Stimulated activated CD4-positive, alpha-beta T cell treated with anti-CD3 and anti-CD28 coated beads, Interleukin-1b, Interleukin-23, amount 100 ng/mL, for 1 hour (primary cell): ENCODE measurements at places on chromosomes 3 and 15.

GRCh38 chr3:161104561-161105551 is at the start of gene B3GALNT1:
Gene B3GALNT1, minus strand, starts transcription at chr3:161105349. Its CDS starts 18,595 bp downstream, at chr3:161086754.
- no peak for DNase-seq

- DNase-seq: no peak
Observed at GRCh38 chr3:174440741-174441587, 418.2 kb upstream of the NAALADL2 start.

DNA sequence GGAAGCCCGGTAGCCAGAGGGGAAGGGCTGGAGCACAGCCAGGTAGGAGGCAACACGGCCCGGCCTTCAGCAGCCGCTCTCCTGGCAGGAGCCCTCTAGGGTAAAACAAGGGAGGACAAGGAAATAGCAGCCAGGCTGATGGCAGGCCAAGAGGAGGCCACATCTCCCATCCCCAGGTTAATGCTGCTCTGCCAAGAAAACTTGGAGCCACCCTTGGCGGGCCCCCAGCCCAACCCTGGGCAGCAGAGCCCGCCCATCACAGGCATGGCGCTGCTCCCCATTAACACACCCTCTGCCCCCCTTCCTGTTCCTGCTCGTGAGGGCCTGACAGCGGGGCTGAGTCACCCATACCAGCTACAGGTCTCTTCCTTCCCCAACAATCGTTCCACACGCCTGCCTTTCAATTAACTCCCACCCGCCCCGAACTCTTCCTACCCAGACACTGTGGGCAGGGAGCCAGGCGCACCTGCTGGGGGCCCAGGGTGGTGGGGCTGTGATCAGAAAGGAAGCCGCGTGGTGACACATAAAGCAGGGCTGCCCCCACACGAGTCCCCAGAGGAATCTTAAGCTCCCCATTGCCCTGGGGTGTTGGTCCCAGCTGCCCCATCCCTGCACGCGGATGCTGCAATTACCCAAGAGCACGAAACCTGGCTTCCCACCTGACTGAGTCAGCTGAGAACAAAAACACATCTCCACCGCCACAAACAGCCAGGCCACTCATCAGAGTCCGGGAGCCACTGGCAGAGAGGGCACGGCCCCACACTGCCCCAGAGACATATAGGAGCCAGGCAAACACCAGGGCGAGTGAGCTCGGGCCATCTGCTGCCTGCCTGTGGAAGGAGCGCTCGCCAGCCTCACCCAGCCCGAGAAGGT is at the start of gene C15orf62:
TSS of gene C15orf62 (plus strand) at position 707 of the 873 bp plus-strand sequence. CDS start 516 bp downstream, outside the sequence.
- DNase-seq: no peak

DNA sequence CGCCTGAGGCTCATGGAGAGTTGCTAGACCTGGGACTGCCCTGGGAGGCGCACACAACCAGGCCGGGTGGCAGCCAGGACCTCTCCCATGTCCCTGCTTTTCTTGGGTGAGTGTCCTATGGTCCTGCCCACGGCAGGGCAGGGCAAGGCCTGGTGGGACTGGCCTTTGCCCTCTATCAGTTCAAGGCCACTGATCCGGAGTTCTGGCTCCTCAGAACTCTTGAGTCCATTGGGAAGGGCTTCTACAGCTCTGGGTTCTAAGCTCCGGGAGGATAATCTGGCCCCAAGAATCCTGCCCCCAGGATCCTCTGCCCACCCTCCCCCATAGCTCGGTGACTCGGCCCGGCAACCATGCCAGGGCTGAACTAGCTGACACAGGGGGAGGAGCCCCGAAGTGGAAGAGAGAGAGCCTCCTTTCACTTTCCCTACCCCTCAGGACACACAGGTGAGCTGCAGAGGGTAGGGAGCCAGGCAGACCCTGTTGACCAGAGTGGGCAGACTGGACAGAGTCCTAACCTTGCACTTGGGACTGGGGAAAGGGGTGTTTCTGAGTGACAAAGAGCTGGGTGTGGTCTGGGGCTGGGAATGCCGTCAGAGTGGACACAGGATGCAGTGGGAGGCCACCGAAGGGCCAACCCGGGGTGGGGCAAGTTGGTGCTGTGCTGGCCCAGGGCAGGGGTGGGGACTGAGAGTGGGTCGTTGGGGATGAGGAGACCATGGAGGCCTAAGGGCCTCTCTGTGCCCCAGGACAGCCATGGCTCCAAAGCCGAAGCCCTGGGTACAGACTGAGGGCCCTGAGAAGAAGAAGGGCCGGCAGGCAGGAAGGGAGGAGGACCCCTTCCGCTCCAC is 664 bp downstream of the PARP3 start:
- DNase-seq: peak; percentile 28

- DNase-seq: no peak
Observed at GRCh38 chr3:78822726-78823125, 945.1 kb downstream of the ROBO1 start.

- DNase-seq: no peak
Observed at GRCh38 chr3:15693355-15693754, 91.8 kb downstream of the BTD start.

- no peak for DNase-seq
Observed at GRCh38 chr15:99842071-99842470, 108.8 kb upstream of the LYSMD4 start.

GRCh38 chr15:81330366-81331090 is 6.6 kb upstream of the STARD5 start:
- no peak for DNase-seq

GRCh38 chr3:5006755-5007202 is 27.5 kb downstream of the BHLHE40 start:
- no peak for DNase-seq

DNA sequence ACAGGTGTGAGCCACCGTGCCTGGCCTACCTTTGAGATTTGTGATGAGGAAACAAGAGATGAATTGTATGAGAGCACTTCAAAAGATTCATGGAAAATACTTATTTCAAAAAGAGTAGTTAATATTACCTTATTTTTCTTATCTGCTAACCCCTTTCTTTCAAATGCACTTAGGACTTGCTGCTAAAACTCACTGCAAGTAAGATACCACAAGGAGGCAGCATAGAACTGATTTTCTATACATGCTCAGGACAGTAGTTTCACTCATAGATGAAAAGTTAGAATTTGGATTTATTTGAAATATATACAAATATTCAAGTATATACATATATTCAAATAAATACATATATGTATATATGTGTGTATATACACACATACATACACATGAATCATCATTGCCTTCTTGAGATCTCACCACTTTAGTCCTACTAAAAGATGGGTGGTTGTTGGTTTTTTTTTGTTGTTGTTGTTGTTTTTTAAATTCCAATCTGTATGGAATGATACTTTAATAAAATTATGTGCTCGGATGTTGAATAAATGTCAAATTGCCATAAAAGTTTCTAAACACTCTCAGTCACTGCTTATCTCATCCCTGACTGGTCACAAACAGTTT is 2.4 kb downstream of the CCNDBP1 start:
- no peak for DNase-seq

DNA sequence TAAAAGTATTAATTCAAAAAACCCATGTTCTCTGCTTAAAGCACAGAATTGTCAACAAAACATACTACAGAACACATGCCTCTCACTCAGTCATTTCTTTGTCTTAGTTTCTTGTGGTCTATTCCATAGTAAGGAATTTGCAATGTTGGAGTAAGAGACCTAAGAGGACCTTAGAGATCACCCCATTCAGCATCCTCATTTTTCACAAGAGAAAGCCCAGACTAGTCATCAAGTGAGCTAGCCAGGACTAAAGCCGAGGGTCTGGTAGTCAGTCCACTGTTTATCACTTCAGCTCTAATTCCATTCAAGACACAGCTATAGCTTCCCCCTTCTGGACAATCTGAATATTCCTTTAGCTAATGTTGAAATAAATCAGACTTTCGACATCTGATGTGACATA is 601.1 kb downstream of the FHIT start:
- DNase-seq: no peak

DNA sequence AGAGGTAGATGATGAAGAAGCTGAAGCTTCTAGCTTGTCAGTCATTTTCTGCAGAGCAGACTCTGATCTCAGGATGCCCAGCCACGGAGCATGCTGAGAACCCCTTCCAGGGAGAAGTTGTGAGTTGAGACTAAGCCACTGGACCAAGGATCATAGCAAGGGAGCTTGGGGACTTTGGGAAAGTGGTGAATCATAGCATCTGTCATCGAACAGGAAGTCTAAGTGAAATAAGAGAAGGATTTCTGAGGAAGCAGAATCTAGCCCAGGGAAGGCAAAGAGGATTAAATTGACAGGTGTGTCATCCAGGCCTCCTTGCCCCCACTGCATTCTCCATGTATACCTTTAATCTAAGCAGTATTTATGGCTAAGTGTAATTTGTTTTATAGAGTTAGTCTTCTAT is 71.8 kb upstream of the TMEM108 start:
- DNase-seq: no peak

DNA sequence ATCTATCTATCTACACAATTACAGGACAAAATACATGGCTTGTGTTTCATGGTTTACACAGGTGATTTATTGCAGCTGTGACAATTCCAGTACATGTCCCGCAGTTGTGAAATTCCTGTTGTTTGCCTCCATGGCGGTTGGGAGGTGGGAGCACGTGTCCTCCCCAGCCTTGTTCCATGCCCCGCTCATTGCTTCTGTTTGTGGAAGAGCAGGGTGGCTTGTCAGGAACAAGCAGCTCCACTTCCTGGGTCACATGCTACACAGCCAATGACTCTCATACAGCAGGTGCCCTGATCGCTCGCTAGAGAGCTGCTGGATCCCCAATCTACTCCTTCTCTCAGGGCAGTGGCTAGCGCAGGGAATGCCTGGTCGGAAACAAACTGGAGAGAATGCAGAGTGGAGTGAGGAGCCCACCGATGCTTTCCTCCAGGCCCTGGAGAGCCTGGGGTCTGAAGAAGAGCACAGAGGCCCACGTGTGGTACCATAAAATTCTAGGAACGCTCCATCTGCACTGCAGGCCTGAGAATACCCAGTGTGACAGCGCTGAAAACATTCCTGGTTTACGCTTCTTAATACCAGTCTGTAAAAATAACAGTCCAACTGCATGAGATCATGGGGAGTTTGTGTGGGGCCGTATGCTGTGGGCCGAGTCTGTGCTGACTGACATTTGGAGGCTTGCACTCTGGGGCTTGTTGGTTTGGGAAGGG is 270.6 kb upstream of the RGMA start:
- DNase-seq: no peak

DNA sequence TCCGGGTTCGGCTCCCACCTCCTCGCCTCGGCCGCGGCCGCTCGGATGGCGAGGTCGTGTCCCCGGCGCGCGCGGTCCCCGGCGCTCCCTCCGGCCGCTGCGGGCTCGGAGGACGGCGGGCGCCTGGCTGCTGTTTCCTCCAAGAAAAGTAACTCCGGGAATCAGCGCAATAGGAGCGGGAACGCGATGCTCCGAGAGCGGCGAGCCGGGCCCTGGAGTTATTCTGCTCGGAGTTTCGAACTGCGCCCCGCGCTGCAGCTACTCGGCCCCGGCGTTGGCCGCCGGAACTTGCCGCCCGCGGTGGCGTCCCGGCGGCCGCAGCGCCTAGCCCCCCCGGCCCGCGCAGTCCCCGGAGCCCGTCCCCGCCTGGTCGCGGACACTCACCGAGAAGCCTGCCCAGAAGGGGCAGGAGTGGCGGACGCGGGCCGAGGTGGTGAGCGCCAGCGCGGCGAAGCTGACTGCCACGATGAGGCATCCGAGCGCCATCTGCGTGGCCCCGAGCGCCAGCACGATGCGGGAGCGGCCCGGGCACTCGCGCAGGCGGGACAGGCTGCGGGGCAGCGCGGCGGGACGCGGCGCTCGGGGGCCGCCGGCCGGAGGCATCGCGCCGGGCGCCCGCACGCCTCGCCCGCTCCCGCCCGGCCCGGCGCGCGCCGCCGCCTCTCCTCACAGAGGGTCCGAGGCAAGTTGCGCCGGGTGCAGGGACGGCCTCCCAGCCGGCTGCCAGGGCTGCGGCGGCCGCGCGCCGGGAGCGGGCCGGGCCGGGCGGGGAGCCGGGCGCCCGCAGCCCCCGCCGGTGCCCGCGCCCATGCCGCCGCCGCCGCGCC is 251.9 kb downstream of the TJP1 start:
- no peak for DNase-seq

DNA sequence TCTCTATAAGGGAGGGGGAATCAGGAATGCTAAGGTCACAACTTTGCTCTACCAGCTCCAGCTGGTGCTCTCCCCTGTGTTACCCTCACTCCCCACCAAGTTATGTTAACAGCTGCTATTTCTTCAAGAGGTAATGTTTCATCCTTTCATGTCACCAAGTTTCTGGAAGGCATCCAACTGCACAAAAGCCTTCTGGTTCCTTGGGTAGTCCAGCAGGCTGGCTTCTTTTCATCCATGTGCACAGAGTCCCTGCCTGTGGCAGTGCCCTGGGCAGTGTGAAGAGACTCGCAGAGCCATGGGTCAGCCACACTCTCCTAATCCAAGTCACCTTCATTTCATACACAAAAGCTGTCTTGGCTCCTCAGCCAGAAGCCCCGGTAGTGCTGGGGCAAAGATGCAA is 737.5 kb upstream of the LMCD1 start:
- no peak for DNase-seq

GRCh38 chr15:36724493-36724892 is 145.1 kb downstream of the CDIN1 start:
- DNase-seq: no peak

GRCh38 chr3:172029425-172030098 is 9.8 kb upstream of the FNDC3B start:
- DNase-seq: no peak

- DNase-seq: no peak
Observed at GRCh38 chr3:22971497-22971896, 231.6 kb upstream of the UBE2E2 start.

DNA sequence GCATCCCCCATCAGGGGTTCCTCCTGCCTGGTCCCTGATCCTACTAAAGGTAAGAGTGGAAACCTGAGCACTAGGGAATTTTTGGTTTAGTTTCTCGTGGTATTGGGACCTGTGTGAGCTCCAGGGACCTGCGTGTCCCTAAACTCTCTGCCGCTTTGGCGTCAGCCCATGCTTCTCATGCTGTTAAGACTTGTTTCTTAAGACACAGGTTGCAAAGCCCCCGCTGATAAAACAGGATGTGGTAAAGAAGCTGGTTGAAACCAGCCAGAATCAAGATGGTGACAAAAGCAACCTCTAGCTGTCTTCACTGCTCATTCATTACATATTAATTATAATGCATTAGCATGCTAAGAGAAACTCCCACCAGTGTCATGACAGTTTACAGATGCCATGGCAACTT is 64.6 kb downstream of the LYZL4 start:
- no peak for DNase-seq

GRCh38 chr3:168081856-168082255 is 13.9 kb downstream of the GOLIM4 start:
- DNase-seq: no peak

DNA sequence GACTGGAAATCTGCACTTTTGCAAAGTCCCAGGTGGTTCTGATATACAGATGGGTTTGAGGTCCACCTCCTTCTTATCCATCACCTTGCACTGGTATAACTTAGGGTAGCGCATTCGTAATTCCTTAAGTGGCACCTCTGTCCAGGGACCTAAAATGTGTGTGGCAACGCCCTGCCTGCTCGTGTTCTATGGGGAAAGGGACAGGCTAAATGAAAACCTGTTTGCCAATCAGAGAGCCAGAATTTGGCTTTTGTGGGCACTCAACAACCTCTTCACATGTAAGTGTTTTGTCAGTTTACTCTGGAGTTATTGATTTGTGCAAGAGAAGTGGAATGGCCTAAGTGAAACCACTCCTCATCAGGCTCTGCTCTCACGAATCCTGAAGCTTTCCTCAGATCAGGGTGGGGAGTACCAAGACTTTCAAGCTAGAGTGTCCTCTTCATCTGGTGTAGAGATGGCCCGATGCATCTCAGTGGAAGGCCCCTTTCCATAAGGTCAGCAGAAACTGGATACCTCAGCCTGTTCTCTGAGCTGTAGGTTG is 138.3 kb downstream of the ALDH1A2 start:
- no peak for DNase-seq
